ENCODE measurements at places on chromosomes 6 and 20. TPM values are rescaled to one million over a fixed set of nuclear protein-coding genes. Genes with fewer than 3 reads are reported as not detected.

- DNase-seq, result peak; percentile 99
Observed at GRCh38 chr6:85642774-85643536, at the start of gene SYNCRIP. TSS of gene SYNCRIP (minus strand) at chr6:85642886. CDS start at chr6:85641439, 1,447 bp downstream.

GRCh38 chr6:106279179-106279578, 46.4 kb downstream of the ATG5 start:
- DNase-seq, result no peak

DNA sequence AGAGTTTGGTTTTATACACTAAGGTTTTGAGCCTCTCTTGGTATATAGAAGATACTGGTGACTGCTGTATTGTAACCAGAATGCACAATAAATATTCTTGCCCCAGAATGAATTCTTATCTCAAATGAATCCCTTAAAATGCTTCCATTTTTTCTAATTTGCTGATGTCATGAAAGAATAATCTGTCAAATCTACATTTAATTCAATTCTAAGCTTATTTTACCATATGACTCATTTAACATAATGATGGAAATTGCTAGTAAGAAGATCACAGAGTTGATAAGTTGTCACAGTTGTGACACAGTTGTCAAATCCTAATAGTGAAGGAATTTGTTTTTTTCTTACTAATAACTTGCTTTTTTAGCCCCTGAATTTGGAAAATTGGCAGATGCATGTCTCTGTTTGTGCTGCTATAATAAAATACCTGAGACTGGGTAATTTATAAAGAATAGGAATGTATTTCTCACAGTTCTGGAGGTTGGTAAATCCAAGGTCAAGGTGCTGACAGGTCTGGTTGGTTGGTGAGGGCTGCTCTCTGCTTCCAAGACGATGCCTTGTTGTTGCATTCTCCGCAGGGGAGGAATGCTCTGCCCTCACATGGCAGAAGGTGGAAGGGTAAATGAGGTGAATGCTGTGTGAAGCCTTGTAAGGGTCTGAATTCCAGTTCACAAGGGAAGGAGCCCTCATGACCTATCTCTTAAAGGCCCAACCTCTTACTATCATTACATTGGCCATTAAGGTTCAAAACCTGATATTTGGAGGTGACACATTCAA, 4.7 kb downstream of the ECT2L start:
- DNase-seq, result no peak

- DNase-seq, result no peak
Observed at GRCh38 chr20:62707921-62708521, 615 bp upstream of the NTSR1 start.

- DNase-seq, result no peak
Observed at GRCh38 chr20:49675368-49676151, 38.1 kb downstream of the B4GALT5 start.

- DNase-seq, result no peak
Observed at GRCh38 chr20:57090590-57091560, 175.6 kb downstream of the BMP7 start.

DNA sequence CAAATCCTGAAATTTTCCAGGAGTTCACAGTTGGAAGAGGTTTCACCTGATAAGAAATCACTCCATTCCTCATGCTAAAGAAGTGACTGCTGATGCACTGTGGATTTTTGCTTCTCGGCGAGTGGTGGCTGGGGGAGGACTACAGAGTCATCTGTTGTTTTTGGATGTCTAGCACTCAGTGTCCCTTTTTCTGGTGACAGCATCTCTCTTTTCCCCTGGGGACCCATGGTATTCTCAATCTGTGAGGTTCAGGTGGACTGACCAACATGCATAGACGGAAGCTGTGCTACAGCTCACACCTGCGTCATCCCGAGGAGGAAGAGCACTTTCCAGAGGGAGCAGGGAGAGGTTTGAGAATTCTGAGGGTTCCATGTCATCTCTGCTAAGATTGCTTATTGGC, 42.7 kb upstream of the ZNF831 start:
- no peak for DNase-seq

The CLDN20 gene
- 0.73 TPM for polyA plus RNA-seq

Measured in right lung (tissue), 10 donors.